ENCODE measurements at places on chromosomes 16 and 17.

DNA sequence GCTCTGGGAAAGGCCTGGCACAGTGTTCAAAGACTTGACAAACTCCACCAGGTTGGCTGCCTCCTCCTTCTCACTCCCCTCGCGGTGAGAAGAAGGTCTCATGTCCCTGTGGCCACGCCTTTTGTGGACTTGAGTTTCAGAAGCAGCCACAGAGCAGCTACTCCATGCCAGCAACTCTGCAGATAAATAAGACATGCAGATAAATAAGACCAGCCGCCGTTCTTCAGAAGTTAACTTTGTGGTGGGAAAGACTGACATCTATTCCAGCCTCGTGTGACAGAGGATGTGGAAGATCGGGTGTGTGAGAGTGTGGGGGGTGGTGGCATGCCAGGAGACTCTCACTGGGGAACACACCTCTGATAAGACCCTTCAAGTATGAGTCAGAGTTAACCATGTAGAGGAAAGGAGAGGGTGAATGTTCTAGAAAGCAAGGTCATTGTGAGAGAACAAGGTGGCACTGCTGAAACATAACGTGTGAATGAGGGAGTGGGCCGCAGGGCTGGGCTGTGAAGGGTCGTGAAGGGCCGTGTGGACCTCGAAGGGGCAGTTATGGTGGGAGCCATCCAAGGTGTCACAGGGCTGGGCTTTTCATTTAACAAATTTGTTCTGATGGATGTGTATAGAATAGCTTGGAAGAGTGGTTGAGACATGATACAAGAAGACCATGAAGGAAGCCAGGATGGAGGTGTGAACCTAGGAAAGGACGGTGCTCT lies 830 bp downstream of the SPACA3 start:
- DNase-seq, result no peak

- no peak for DNase-seq
Observed at GRCh38 chr16:7689234-7689633, 356.6 kb downstream of the RBFOX1 start.

GRCh38 chr16:65071433-65072311 lies 50.2 kb downstream of the CDH11 start:
- no peak for DNase-seq

- no peak for DNase-seq
Observed at GRCh38 chr16:53904533-53904932, 200.6 kb downstream of the FTO start.

DNA sequence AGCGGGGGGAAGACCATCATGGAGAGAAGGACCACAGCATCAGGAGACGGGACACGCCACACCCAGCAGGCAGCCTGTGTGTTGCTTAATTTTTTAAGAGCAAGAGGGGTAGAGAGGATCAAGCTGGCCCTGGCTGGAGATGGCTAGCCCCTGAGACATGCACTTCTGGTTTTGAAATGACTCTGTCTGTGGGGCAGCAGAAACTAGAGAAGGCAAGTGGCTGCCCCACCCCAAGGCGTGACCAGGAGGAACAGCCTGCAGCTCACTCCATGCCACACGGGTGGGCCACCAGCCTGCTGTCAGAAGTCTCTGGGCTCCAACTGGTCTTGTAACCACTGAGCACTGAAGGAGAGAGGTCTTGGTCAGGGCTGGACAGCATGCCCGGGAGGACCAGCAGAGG lies 75.5 kb downstream of the SOCS1 start:
- no peak for DNase-seq

DNA sequence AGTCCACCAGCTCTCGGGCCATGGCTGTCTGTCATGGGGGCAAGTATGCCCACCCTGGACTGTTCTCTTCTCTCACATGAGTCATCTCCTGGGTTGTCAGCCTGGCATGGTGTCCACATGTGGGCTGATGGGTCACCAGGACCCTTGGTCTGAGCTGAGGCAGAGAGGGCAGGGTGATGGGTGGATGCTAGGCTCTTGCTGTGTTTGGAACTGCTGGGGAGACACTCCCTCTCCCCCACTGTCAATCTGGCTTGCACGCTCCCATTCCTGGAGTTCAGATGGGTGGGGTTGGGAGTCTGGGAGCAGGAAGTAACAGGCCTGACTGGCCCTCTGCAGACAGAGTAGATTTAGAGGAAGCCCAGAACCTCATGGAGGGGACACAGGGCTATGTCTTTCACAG lies 28.9 kb downstream of the KSR1 start:
- no peak for DNase-seq

DNA sequence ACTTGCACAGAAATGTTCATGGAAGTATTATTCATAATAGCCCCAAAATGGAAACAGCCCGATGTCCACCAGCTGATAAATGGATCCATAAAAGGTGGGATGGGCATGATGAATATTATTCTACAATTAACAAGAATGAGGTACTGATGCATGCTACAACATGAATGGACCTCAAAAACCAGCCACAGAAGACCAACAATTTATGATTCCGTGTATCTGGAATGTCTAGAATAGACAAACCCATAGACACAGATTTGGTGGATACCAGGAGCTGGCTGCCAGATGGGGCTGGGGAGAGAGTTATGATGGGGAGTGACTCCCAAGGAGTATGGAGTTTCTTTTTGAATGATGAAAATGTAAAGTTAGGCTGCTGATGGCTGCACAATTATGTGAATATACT lies 10.8 kb upstream of the NAGLU start:
- DNase-seq, result no peak

DNA sequence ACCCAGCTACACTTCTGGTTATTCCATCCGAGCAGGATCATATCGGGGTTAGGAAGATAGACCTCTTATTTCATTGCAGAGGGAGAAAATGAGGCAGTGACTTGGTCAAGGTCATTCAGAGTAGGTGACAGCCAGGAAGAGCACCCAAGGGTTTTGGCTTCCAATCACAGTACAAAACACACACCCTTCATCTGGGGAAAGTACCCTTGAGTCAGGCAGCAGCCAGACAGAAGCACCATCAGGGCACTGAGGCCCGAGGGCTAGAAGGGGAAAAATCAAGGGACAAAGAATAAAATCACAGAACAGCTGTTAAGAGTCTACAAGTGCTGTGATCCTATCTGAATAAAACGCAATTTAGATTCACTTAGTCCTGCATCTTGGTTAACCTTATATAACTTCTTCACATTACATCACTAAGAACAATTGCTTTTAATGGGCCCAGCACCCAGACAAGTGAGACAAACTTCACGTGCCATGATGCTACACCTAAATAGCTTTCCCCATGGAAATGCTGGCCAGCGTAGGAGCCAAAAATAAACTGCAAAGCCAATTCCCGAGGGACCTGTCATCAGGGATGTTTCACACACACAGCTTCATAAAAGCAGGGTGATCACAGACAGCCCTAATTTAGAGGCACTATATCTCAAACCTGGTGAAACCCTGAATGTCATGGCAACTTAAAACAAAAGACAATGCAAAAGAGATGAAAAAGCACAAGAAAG lies 4.9 kb downstream of the UBE2O start:
- no peak for DNase-seq

- DNase-seq, result no peak
Observed at GRCh38 chr17:40063187-40063771, 514 bp downstream of the THRA start.
